ENCODE measurements at places on chromosomes 3 and 15.

GRCh38 chr3:18890449-18890848, 257.9 kb upstream of the KCNH8 start:
- DNase-seq = no peak

- DNase-seq = no peak
Observed at GRCh38 chr3:39707314-39707909, 102.0 kb upstream of the MYRIP start.

DNA sequence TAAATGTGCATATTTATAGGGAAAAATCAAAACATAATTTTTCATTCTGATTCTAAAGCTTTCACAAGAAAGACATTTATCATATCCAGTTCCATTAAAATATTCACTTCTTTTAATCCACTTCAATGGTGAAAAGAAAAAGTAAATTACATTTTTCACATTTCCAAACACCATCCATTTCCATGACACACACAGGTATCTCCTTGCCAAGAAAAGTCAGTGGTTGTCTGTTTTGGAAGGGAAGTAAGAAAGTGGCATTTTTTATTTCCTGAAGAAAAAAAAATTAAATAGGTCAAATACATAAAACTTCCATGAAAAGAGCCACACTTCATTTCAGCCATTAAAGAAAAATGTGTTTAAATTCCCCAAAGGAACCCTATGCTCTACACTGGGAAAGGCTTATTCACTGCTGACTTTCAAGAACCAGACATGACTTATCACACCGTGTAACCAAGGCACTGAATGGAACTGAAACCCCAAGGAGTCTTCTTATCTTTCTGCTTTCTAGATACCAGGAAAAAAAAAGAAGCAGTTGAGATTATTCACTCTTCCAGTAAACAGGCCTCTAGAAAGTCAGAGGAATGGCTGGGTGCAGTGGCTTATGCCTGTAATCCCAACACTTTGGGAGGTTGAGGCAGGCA, 44.5 kb downstream of the OSBPL10 start:
- DNase-seq = no peak

DNA sequence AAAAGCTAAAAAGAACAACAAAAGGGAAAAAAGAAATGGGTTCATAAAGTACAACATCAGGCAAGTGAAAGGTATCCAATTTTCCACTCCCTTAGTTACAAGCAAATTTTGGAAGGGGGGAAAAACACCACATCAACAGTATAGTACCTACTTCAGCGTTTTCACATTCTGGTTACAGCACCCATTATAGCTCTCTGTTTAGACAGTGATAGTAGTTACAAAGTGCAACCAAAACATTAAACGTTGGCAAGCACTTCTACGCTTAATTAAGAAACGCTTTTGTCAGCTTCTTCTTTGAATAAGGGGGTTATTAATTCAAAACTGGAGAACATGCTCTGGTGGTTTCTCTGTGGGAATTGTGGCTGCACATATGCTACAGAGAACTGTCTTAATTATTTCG, 180.2 kb downstream of the VPS13C start:
- DNase-seq = no peak

DNA sequence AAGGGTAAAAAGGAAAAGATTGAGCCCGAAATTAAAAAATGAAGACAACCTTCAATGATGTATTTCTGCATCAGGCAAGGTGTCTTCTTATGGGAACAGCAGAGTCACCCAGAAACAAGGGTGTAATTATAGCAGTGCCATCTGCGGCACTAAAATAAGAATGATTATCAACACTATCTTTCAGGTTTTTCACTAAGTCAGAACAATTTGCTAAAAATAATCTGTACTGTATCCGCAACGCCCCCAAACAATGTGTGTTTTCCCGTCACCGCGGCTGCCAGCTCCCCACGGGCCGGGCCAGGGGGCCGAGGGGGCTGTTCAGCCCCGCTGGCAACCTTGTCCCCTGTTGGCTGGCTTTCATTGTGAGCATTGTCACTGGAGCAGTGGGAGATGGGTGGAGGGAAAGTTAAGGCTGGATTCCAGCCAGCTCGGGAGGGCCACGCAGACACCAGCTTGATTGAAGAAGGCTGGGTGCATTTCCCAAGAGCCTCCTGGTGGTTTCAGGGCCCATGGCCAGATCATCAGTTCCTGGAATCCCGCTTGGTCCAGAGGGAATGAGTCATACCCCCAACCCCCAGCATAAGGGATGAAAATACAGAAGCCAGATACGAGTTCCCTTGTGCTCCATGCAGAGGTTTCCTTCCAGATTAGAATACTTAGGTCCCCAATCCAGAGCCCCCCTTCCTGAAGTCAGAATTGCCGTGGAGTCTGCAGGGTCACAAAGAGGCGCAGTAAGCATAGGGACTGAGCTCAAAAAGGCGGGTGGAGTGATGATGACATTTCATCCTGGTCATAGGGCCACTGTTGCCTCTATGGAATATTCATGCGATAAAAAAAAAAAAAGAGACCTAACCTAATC, 90.2 kb upstream of the KLF13 start:
- no peak for DNase-seq

DNA sequence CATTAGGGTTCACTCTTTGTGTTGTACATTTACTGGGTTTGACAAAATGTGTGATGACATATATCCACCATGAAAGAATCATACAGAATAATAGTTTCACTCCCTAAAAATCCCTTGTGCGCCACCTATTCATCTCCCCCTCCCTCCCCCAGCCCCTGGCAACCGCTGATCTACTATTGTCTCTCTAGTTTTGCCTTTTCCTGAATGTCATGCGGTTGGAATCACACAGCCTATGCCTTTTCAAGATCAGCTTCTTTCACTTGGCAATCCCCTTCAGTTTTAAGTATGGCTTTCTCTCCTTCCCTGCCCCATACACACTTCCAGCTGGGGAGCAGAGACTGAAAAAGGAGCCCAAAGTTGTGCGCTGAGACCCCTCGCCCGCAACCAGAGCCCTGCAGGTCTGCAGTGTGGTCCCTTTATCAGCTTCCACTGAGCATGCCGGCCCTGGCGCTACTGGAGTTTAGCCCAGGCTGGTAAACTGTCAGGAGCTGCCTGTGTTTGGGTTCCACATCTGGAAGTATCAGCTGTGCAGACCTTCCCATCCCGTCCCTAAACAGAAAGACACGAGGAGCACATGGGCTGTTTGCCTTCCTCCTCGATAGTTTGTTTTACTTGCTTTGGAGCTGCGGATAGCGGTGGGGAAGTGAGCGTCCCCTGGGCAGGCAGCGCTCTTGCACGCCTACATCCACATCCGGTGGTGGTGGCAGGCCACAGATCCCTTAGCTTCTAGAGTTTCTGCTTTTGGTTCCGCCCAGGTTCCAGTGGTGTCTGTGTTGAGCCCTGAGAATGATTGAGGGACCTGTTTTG, 12.3 kb downstream of the BOC start:
- DNase-seq = no peak

DNA sequence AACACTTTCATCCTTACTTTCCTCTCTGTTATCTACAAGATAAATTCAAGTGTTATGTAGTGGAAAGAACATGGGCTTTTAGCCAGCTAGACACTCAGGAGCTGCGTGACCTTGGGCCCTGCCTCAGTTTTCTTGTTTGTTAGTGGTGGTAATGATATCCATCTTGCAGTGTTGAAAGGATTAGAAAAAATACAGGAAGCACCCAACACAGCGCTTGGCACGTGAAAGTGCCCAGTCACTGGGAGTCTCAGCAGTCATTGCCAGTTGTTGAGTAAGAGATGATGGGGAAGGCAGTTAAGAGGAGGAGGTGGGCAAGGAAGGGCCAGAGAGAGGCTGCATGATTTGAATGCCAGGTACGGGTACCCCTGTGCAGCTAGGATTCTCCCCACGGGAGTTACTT, 5.3 kb downstream of the PDIA5 start:
- DNase-seq = no peak

GRCh38 chr15:41732483-41732882, 41.8 kb upstream of the MAPKBP1 start:
- DNase-seq = no peak

DNA sequence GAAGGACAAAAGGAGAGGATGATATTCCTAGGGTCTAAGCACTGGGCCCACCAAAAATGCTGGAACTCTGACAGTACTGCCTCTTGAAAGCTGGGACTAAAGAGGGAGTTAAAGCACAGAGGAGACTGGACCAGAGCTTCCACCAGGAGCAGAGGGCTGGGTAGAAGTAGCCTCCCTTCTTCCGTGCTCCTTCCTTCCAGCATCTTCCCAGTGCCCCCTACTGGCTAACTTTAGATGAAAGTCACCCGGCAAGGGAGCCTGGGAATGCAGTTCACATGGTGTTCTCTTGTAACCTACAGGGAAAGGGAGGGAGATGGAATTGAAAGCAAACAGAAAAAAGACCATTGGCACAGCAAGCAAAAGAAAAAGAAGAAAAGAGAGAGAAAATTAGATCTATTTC, 106.1 kb upstream of the COL8A1 start:
- no peak for DNase-seq

- no peak for DNase-seq
Observed at GRCh38 chr15:96326328-96327154, 4.0 kb upstream of the NR2F2 start.

- DNase-seq = no peak
Observed at GRCh38 chr3:48428088-48428571, 1.8 kb downstream of the PLXNB1 start.

- no peak for DNase-seq
Observed at GRCh38 chr3:64308931-64309330, 83.7 kb upstream of the PRICKLE2 start.

DNA sequence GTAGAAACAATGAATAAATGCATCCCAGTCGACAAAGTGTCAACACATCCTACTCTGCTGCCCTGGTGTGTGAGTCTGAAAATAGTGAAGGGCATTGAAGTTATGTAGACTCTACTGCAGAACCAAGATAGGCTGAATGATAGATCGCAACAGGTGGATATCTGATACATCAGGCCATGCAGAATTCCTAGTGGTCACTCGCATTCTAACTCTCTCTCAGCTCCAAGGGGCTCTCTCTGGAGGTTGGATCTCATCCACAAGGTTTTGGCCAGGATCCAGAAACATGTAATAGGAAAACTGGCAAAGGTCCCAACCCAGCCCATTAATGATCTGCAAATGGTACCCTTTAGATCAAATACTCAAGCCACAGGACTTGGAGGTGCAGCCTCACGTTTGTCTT, 514.1 kb downstream of the MAGI1 start:
- no peak for DNase-seq

- no peak for DNase-seq
Observed at GRCh38 chr3:178010306-178010705, 525.9 kb upstream of the KCNMB2 start.

- DNase-seq = no peak
Observed at GRCh38 chr15:25773248-25773647, 89.9 kb downstream of the ATP10A start.

Measured in activated T-helper 1 cell treated with anti-CD3 and anti-CD28 coated beads, Interleukin-2, amount 50 U/mL, for 16 hours (primary cell).